ENCODE measurements at places on chromosomes 5 and 9. TPM values are rescaled to one million over a fixed set of nuclear protein-coding genes. Genes with fewer than 3 reads are reported as not detected.

The ZFP2 gene
- total RNA-seq: 0.58 TPM

The RALGPS1 gene
- 3.4 TPM for total RNA-seq

DNA sequence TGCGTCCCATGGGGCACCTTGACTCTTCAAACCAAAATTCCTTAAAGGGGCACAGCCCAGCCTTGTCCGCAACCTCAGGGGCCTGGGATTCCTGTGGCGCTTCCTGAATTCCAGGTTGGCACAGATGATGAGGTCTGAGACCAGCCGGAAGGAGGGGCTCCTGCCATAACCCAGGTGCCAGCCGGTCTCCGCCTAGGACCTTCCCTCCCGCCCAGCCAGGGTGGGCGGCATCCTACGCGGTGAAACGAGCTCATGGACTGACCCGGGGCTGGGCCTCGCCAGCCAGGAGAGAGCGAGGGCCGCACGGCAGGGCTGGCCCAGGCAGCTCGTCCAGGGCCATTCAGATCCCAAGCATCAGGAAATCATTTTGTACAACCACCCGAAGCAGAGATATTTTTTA is 23.0 kb downstream of the AMBP start:
- no peaks in the 10 kb centered on the region for H3K36me3 ChIP-seq
- H3K4me1 ChIP-seq: no peaks in the 10 kb centered on the region
- H3K27ac ChIP-seq: no peak overlapping the region
- no peaks in the 10 kb centered on the region for H3K27me3 ChIP-seq
- no peak for DNase-seq

The FAM240B gene
- total RNA-seq: not detected

The SLC12A2 gene
- 27.4 TPM for total RNA-seq

The SCAI gene
- total RNA-seq: 16.9 TPM

GRCh38 chr9:89494199-89494598 is 3.7 kb downstream of the SEMA4D start:
- peak overlapping the region; percentile 44 for H3K27ac ChIP-seq
- DNase-seq: no peak
- no peaks in the 10 kb centered on the region for H3K27me3 ChIP-seq
- H3K36me3 ChIP-seq: peaks cover 6% of the 10 kb centered on the region

DNA sequence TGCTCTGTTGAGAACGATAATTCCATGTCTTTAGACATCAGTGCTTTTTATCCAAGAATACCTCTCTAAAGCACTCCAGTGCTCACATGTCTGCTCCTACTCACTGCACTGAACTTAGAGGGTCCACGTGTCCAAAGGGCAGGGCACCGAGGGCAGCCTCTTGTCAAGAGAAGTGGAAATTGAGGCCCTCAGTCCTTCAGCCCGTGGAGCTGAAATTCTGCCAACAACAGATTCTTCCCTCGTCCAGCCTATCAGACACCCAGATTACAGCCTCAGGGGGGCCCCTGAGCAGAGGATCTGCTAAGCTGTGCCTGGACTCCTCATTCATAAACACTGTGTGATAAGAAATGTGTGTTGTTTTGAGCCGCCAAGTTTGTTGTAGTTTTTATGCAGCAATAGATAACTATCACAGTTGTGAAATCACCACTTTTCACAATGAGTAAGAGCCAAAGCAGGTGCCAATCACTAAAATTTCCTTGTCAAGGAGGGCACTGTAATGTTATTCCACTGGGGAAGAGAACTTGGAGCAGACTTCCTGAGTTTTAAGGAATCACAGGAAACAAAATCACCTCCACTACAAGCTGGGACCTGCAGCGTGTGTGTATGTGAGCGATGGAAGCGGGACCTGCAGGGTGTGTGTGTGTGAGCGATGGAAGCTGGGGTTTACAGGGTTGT is 58.8 kb upstream of the IGFBPL1 start:
- no peak overlapping the region for H3K4me3 ChIP-seq
- no peaks in the 10 kb centered on the region for H3K36me3 ChIP-seq
- H3K27ac ChIP-seq: no peak overlapping the region
- no peak for DNase-seq
- peaks cover 23% of the 10 kb centered on the region for H3K27me3 ChIP-seq

DNA sequence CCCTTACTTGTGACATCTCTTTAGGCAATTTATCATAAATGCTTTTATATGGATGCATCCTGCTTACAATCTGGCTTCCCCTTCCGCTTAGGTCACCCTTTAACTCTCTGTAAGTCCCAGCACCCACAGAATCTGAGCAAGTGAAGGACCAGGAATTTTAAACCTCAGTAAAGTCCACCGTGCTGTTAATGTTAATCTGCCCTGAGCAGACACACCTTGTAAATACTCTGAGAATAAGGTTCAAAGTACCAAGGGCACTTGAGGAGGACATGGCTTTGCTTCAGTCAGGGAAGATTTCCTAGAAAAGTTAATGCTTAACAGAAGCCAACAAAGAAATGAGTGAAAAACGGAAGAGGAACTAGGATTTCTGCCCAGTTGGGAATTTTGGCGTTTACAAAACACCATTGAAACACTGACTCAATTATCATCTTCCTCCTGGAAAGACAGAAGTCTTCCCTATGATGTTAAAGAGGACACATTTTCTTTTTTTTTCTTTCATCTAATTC is 26.4 kb upstream of the TTC39B start:
- no peaks in the 10 kb centered on the region for H3K36me3 ChIP-seq
- H3K4me1 ChIP-seq: peaks cover 7% of the 10 kb centered on the region
- DNase-seq: no peak
- H3K27me3 ChIP-seq: no peaks in the 10 kb centered on the region

GRCh38 chr5:53416144-53416738 is 64.2 kb upstream of the FST start:
- peaks cover 7% of the 10 kb centered on the region for H3K4me1 ChIP-seq
- peaks cover 7% of the 10 kb centered on the region for H3K27me3 ChIP-seq
- no peak for DNase-seq

The AK3 gene
- total RNA-seq: 37.1 TPM

- H3K27ac ChIP-seq: no peak overlapping the region
- peaks cover 23% of the 10 kb centered on the region for H3K27me3 ChIP-seq
These were observed 34.0 kb upstream of the FGF1 start for GRCh38 chr5:142719836-142720370.

DNA sequence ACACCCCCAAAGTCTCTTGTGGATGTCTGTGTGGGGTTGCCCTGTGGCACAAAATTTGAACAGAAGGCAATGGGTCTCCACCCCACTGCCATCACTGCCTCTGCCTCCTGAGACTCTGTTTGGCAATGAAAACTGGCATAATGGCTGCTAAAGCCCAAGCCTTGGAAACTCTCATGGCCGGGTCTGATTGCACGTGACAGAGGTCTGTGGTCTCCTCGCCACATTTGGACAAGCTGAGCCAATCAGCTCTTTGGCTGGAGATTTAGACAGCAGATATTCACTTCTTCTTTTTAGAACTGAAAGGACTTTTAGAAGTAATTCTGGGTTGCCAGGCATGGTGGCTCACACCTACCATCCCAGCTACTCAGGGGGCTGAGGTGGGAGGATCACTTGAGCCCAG is 5.5 kb downstream of the GGTA1 start:
- H3K4me1 ChIP-seq: peaks cover 12% of the 10 kb centered on the region
- H3K27ac ChIP-seq: no peak overlapping the region
- peaks cover 47% of the 10 kb centered on the region for H3K27me3 ChIP-seq
- no peaks in the 10 kb centered on the region for H3K36me3 ChIP-seq
- H3K4me3 ChIP-seq: no peak overlapping the region

The HMGCS1 gene
- total RNA-seq: 81.5 TPM

DNA sequence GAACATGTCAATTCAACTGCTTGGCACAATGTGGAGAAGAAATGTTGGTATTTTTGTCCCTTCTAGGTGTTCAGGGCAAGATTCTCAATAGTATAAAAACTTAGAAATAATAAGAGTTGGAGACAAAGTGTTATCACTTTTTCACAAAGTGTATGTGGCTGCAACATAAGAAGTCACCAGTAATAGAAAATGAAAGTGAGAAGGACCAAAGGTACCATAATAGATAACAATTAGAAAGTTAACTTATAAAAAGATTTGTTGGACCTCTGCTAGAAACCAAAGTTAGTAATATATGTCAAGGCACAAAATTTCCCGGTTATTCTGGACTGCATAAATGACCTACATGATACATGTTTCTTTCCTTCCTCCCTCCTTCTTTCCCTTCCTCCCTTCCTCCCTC is 1535.3 kb downstream of the EFNA5 start:
- no peaks in the 10 kb centered on the region for H3K27me3 ChIP-seq
- H3K4me3 ChIP-seq: no peak overlapping the region
- H3K4me1 ChIP-seq: no peaks in the 10 kb centered on the region
- H3K36me3 ChIP-seq: peaks cover 1% of the 10 kb centered on the region

DNA sequence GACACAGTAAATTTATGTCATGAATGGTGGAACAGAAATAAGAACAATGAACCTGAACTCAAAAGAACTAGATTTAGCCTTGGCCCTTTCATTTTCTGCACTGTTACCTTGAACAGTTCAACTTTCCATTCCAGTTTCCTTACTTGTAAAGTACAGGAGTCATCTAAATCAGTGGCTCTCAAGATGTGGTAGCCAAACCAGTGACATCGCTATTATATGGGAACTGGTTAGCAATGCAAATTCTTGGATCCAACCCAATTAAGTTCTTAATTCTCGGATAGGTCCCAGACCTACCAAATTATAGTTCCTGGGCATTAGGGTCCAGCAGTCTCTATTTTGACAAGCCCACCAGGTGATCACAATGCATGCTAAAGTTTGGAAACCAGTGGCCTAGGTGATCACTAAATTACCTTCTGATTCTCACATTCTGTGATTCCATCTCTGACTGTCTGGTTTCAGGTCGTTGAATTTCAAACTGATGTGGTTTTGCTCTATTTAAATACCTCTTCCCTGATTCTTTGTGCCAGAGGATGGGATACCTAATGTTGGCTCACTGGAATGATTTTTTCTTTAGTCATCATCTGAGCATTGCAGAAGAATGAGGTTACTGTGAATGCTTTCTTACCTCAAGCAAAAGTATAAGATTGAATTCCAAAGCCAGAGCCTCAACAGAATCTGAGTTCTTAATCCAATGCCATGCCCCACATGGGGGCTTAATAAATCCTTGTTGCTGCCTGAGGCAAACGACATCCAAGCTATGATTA is 253.8 kb downstream of the ENC1 start:
- H3K4me3 ChIP-seq: no peak overlapping the region
- DNase-seq: no peak
- peaks cover 5% of the 10 kb centered on the region for H3K4me1 ChIP-seq
- peaks cover 6% of the 10 kb centered on the region for H3K27me3 ChIP-seq

GRCh38 chr9:137172901-137173795 is 1.3 kb upstream of the TMEM210 start:
- no peak overlapping the region for H3K27ac ChIP-seq
- peaks cover 6% of the 10 kb centered on the region for H3K4me1 ChIP-seq
- H3K36me3 ChIP-seq: no peaks in the 10 kb centered on the region

All from activated T-cell treated with anti-CD3 and anti-CD28 coated beads, Interleukin-2, amount 50 U/mL, for 72 hours (primary cell).